ENCODE measurements at places on chromosomes 7 and 10. TPM values are rescaled to one million over a fixed set of nuclear protein-coding genes. Genes with fewer than 3 reads are reported as not detected.

The RNF32 gene
- total RNA-seq, result 1.0 TPM

The RNF148 gene
- total RNA-seq, result 0.30 TPM

The CEP55 gene
- total RNA-seq, result 0.08 TPM

The EPO gene
- 6.4 TPM for total RNA-seq

The KCNIP2 gene
- total RNA-seq, result 1.4 TPM

The LIPN gene
- not detected for total RNA-seq

The PPIF gene
- 93.4 TPM for total RNA-seq

The PTPRN2 gene
- total RNA-seq, result 0.33 TPM

The SPDYE5 gene
- total RNA-seq, result not detected

The LIPF gene
- total RNA-seq, result not detected

The PRXL2A gene
- total RNA-seq, result 82.1 TPM

- no peak for DNase-seq
Observed at GRCh38 chr7:42709284-42709683, 202.6 kb downstream of the C7orf25 start.

DNA sequence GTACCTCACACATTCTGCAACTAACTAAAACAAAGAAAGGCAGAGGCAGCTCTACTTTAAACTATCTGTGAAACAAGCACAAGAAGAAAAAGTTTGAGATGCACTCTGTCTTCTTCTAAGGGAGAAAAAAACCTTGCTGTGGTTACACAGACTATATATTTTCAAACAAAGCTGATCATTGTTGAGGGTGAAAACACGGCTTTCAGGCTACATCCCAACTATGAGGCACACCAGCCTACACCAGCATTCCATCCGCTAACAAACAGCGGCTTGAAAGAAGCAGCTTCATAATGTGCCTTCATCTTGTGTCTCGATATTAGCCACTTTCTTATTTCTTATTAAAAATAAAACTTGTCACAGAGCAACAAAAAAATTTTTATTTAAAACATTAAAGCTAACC lies 79.1 kb downstream of the USP6NL start:
- DNase-seq, result no peak

GRCh38 chr7:147903536-147904218 lies 686.9 kb upstream of the C7orf33 start:
- DNase-seq, result no peak

DNA sequence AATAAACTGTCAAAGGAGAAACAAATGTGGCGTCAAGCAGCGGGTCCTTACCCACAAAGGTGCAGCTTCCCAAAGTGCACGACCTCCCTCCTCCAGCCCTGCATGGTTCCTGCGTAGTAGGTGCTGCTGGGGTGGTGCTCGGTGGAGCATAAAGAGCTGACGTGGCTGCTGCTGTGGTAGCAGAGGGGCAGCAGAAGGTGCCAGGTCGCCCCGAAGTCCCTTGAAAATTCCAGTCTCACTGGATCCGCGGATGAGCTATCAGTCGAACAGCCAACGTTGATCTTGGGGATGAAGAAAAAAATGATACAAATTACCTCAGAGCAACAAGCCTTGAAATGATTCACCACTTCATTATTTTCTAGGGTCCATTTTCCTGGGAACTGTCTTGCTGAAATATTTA lies 105.0 kb upstream of the SLC26A5 start:
- no peak for DNase-seq

GRCh38 chr10:76879116-76879913 lies 758.3 kb downstream of the KCNMA1 start:
- no peak for DNase-seq

GRCh38 chr10:49242604-49243003 lies 54.4 kb upstream of the TMEM273 start:
- no peak for DNase-seq

- no peak for DNase-seq
Observed at GRCh38 chr7:129665013-129665401, 53.5 kb downstream of the NRF1 start.

- no peak for DNase-seq
Observed at GRCh38 chr10:60704471-60704870, 73.8 kb upstream of the CDK1 start.

DNA sequence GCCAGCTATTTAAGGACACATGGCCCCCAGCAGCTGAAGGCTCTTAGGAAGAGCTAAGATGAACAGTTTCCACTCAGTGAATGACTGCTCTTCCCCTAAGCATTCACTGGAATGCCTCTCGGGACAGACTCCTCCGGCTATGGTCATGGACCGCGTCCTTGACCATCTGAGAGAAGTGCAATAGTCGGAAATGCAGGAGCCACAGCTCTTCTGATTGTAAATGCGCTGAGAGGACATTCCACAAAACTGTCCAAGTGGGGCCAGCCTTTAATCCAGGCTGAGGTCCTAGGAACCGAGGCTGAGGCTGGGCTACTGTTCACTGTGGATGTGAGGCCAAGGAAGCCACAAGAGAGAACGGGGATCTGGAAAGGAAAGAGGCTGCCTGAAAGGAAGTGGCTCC lies 162.0 kb upstream of the TMEM72 start:
- DNase-seq, result no peak

DNA sequence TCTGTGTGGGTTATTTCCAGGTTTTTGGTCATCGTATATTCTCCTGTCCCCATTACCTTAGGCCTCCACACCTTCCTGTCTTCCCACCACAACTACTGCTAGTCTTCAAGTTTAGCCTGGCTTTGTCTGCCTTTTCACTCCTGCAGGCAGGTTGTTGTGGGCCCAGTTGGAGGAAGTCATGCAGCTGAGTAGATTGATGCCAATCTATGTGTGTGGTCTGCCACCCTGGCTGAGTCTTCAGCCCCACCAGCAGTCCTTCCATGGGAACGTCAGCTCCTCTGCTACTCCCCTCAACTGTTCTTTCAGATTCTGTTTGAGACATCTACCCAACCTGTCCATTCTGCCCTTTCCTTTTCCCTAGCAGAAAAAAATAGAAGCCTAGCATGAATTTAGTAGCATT lies 6.3 kb downstream of the RINT1 start:
- no peak for DNase-seq

DNA sequence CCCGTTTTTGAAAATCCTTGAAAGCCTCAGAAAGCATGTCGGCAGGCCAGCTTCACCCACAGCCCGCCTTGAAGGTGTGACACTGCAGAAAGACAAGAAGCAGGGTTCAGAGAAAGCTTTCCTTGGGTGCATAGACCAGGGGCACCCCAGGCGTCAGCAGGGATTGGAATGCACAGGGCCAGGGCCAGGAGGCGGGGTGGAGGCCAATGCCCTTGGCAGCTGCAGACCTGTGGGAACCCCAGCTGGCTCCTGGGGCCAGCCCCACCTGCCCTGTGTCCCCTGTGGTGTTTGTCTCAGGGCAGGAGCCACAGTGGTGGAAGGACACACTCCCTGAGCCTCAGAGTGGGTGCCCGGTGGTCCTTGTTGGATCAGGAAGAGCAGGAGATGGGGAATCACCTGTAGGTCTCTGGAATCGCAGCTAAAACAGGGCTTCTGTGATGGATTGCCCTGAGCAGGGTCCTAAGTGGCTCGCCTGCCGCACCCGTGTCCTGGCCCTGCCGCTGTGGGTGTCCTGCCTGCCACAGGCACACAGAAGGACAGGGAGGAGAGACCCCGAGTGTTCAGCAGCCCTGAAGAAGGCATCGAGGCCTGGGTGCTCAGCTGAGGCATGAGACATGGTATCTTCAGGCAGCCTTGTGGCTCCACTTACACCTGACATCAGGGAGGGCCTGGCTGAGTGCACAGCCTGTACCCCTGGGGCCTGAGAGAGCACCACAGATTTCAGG lies 32.5 kb downstream of the ANXA8 start:
- peak; percentile 19 for DNase-seq

GRCh38 chr7:147771344-147771743 lies 819.2 kb upstream of the C7orf33 start:
- no peak for DNase-seq

- peak; percentile 10 for DNase-seq
Observed at GRCh38 chr7:73512018-73512780, 9.9 kb downstream of the BAZ1B start.

DNA sequence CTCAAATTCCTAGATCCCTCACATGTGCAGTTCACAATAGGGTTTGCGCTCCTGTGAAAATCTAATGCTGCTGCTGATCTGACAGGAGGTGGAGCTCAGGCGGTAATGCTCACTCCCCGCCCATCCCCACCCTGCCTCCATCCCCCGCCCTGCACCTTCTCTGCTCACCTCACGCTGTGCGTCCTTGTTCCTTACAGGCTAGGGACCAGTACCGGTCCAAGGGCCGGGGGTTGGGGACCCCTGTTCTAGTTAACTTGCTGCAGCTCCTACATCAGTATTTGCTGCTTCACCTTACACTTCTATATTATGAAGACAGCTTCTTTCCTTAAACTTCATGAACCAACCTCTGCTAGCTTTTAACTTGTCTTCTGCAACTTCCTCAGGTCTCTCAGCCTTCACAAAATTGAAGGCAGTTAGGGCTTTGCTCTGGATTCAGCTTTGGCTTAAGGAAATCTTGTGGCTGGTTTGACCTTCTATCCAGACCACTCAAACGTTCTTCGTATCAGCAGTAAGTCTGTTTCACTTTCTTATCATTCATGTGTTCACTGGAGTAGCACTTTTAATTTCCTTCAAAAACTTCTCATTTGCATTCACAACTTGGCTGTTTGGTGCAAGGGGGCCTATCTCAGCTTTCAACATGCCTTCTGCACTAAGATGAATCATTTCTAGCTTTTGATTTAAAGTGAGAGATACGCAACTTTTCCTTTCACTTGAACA lies 1.7 kb upstream of the TNKS2 start:
- DNase-seq, result peak; percentile 54

DNA sequence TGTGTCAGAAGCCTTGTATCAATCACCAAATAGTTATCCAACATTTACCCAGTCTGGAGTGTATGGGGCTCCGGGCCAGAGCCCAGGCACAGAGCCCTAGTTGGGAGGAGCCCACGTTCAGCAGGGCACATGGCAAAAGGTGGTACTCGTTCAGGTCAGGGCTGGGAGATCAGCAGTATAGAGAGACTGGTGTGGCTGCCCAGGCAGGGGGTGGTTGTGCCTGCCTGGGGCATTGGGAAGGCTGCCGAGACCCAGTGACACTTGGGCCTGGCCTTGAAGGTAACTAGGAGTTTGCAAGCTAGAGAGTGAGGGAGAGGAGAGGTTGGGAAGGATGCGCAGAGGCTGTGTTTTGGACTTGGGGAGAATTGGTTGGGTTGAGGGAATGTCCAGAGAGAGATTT lies 48.9 kb upstream of the IGFBP3 start:
- DNase-seq, result no peak

DNA sequence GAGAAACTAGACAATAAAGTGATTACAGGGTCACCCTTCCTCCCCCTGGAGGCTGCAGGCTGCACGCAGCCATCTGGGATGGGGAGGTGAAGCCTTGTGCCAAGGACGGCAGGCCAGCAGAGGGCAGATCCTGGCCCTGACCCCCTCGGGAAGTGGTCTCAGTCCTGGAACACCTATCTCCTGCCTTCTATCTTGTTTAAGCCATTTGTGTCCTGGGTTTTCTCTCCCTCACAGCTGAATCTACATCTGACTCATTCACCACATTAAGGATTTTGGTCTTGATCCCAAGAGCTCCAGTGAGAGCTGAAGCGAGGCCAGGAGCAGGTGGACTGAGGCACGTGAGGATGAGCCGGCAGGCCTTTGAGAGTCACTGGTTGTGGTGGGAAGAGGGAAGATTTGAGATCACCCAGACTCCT lies 16.4 kb upstream of the PARP12 start:
- DNase-seq, result no peak

DNA sequence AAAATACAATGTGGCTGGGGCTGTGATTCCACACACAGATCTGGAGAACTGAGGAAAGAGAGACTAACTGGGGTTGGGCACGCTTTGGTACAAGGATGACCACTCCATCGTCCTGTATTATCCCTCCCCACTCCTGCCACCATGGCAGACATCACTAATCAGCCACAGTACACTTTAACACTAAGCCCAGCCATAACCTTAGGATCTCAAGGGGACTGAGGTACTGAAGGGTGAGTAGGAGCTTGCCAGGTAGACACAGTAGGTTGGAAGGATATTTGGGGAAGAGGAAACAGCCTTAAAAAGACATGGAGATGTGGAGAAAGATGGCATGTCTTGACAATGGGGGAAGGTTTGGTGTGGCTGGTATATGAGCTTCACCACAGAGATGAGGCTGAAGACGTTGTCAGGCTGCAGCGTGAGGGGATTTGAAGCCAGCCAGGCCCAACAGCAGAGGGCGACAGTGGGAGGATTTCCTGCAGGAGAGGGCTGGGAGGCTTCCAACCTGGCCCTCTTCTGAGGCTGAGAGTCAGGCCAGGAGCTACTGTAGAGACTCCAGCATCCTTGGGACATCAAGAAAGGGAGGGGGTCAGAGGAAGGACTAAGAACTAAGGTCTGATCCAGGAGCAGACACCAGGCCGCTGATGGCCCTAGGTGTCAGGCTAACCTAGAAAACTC lies 58.6 kb upstream of the COL13A1 start:
- no peak for DNase-seq

GRCh38 chr7:106262221-106262881 lies 22.4 kb downstream of the NAMPT start:
- DNase-seq, result no peak

DNA sequence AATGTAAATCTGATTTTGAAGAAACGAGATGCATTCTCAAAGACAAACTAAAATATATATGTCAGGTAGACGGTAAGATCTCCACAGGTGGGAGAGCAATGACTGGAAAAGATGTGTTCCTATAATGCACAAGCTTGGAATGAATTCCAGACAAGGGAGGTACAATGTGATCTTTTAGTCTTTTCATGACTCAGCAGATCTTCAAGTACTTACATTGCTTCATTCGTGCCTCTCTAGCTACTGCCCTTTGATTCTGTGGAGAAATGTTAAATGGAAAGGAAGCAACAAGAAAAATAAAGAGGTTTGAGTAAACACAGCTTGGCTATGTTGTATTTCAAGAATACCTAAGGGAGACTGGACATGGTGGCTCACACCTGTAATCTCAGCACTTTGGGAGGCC lies 106.6 kb downstream of the GAD2 start:
- no peak for DNase-seq
